Mucosa of gallbladder (tissue), 1 donor: ENCODE measurements at places on chromosomes 12 and 14. TPM values are rescaled to one million over a fixed set of nuclear protein-coding genes. Genes with fewer than 3 reads are reported as not detected.

DNA sequence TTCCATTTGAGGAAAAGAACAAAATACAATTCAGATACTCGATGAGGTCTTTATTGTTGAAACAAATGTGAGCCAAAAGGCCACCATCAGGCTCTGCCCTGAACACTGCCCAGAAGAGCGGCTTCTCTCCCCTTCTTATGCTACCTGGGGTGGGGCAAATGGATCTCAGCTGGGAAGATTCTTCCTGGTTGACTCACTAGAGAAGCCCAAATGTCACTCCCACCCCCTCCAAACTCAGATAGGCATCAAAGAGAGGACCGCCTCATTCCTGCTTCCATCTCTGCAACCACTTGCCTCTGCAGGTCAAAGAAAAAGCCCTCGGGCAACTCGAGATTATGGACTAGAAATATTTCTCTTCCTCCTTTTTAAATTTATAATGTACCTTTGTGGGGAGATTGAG, 55.8 kb downstream of the TBX3 start:
- DNase-seq, result no peak

GRCh38 chr12:2783936-2784600, 10.7 kb upstream of the FKBP4 start:
- peak; percentile 53 for DNase-seq

DNA sequence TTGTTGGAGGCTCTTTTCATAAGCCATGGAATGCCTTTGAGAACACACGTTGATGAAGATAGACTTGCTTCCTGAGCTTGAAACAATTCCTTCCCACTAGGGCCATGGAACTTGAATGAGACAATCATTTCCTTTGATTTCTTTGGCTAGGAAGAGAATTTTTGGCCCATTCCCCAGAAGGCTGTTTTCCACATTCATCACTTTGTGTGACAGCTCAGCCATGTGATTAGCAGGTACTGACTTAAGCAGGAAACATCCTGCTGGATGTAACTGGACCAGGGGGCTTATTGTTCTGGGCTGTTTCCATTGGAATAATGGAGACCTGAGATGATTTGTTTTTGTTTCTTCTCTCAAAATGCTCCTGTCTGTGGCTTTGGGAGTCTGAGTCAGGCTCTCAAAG, 469.8 kb upstream of the SEL1L start:
- DNase-seq, result no peak

Gene TPH2
- not detected for total RNA-seq

GRCh38 chr12:75840994-75841355, 190.6 kb downstream of the PHLDA1 start:
- DNase-seq, result no peak

- DNase-seq, result no peak
Observed at GRCh38 chr14:73173092-73173735, 36.9 kb downstream of the PSEN1 start.

- no peak for DNase-seq
Observed at GRCh38 chr12:81570234-81570633, 188.9 kb downstream of the PPFIA2 start.

DNA sequence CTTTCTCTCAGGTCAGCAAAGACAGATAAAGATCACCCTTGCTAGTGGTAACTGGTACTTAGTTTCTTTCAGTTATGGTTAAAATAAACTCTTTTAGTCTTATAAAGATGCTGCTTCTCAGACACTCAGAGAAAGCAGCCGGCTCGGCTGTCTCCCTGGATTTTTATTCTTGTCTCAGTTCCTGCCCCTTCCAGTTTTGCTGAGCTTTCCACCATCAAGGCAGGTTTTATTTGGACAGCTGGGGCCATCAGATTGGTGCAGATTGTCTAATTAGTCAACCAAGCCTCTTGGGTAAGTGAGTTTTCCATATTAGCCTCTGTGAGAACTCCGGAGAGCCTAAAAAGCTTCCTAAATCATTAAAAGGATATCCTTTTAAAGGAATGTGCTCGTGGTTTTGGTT, 130.8 kb upstream of the BMP4 start:
- no peak for DNase-seq

Gene ST8SIA1
- total RNA-seq, result 2.4 TPM

GRCh38 chr14:75751296-75751695, 90.2 kb downstream of the TTLL5 start:
- DNase-seq, result no peak

Gene ADCY4
- total RNA-seq, result 29.0 TPM

DNA sequence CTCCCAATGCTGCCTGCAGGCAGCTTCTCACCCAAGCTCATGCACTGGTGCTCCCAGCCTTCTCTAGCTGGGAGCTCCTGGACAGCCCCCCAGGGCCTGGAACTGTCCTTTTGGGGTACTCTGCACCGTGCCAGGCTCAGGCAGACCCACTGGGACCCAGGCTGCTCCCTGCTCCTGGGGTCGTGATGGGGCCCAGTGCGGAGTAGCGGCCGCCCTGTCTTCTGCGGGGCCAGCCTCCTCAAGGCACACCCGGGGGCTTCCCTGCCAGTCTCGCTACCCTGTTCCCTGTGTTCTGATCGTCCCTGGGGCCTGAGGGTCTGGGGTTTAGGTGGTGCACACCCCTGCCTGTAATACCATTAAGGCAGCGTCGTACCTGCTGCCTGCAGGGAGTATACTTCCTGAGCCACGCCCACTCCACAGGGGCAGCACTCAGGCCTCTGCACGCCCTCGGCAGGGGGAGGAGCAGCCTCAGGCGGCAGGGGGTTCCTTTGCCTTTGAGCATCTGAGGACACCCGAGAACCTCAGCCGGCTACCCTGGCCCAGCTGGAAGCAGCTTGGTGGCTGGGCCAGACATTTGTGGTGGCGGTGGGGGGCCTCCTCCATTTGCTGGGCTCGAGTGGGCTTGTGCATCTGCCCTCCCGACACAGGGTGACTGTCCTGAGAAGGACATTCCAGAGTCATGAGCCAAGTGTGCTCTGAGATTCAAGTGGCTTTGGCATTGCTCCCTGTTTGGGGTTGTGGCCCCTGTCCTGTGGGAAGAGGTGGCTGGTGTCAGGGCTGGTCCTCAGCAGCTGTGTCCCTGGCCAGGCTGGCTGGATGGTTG, 9.2 kb upstream of the CRIP2 start:
- DNase-seq, result no peak

GRCh38 chr14:31527087-31527486, 34.1 kb upstream of the NUBPL start:
- DNase-seq, result no peak

GRCh38 chr14:44283836-44284235, 223.2 kb downstream of the FSCB start:
- no peak for DNase-seq

Gene PZP
- 0.12 TPM for total RNA-seq

GRCh38 chr12:12456637-12457036, 99.8 kb downstream of the BORCS5 start:
- DNase-seq, result no peak

- DNase-seq, result no peak
Observed at GRCh38 chr14:71675126-71675899, 256.9 kb upstream of the RGS6 start.

- no peak for DNase-seq
Observed at GRCh38 chr12:12524128-12524527, 38.5 kb downstream of the DUSP16 start.

Gene SVOP
- 0.03 TPM for total RNA-seq

- peak; percentile 34 for DNase-seq
Observed at GRCh38 chr12:55142669-55143565, 16.7 kb downstream of the OR9K2 start.

- peak; percentile 16 for DNase-seq
Observed at GRCh38 chr12:129381715-129382114, 522.1 kb downstream of the TMEM132D start.

GRCh38 chr14:97283426-97283825, 486.2 kb downstream of the VRK1 start:
- DNase-seq, result no peak

GRCh38 chr12:9673404-9674225, 4.1 kb downstream of the CLEC2D start:
- DNase-seq, result peak; percentile 42

Gene BATF
- 5.7 TPM for total RNA-seq

Gene GLT8D2
- 17.9 TPM for total RNA-seq

GRCh38 chr14:74542056-74542685, 48.6 kb downstream of the ISCA2 start:
- DNase-seq, result no peak

GRCh38 chr12:3236345-3237187, 159.4 kb downstream of the TSPAN9 start:
- peak; percentile 34 for DNase-seq

DNA sequence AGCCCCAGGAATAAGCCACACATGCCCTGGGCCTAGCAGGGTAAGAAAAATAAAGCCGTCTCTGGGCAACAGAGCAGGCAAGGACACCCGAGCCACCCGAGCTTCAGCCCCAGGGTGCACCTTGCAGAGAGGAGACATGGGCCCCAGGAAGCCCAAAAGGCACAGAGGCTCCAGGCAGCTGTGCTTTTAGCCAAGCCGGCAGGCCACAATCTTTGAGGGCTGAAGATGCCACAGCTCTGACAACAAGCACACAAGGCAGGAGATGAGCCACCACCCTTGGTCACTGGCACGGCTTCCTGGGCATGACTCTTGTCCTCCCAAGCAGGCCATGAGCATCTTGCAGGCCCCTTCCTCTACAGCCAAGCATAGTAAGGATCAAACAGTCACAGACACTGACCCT, 86.3 kb downstream of the ITPK1 start:
- DNase-seq, result no peak
